Lower lobe of right lung (tissue), 2 donors: ENCODE measurements at places on chromosomes 6 and 20. TPM values are rescaled to one million over a fixed set of nuclear protein-coding genes. Genes with fewer than 3 reads are reported as not detected.

- H3K4me1 ChIP-seq, result peaks cover 23% of the 10 kb centered on the region
- no peak for DNase-seq
- no peaks in the 10 kb centered on the region for H3K27me3 ChIP-seq
- H3K4me3 ChIP-seq, result no peak overlapping the region
- H3K36me3 ChIP-seq, result no peaks in the 10 kb centered on the region
Measured at GRCh38 chr6:104601131-104601651, 258.5 kb downstream of the HACE1 start.

The MAFB gene
- 63.3 TPM for total RNA-seq

The CUL9 gene
- 41.8 TPM for total RNA-seq

The KHDC1L gene
- total RNA-seq, result not detected

DNA sequence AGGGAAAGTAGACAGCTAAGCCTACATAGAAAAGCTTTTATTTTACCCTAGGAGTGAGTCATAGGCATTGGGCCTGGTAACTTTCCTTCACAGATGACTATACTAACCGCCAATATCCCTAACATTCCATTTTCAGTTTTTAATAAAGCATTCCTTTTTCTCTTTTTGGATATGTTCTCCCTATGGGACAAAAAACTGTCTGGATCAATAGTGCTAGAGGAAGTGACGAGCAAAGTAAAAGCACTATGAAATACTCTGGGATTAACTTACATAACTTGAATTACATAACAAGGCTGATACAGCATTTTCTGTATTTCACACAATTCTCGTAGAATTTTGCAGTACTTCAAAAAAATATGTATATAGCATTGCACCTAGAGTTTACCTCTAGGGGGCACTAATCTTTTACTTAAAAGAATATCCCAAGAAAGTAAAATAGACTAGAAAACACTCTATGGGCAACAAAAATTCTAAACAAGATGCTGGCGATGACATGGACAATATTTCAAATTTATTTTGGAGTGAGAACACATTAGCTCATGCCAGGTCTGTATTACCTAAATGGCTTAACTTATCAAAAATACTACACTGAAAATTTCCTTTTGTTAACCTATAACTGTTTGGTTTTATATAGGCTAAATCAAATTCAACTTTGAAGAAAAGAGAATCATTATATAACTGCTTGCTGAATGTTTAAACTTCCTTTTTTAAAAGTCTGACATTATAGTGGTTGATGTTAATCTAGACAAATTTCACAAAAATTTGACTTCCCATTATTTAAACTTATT, 66.3 kb upstream of the DST start:
- H3K36me3 ChIP-seq, result no peaks in the 10 kb centered on the region
- no peaks in the 10 kb centered on the region for H3K4me1 ChIP-seq
- no peaks in the 10 kb centered on the region for H3K27me3 ChIP-seq

The SPATS1 gene
- total RNA-seq, result 1.8 TPM

GRCh38 chr6:2109796-2110195, 135.6 kb downstream of the GMDS start:
- no peak overlapping the region for H3K4me3 ChIP-seq
- no peaks in the 10 kb centered on the region for H3K27me3 ChIP-seq
- peaks cover 12% of the 10 kb centered on the region for H3K4me1 ChIP-seq
- H3K27ac ChIP-seq, result no peak overlapping the region
- no peaks in the 10 kb centered on the region for H3K36me3 ChIP-seq

The TMC2 gene
- 0.92 TPM for total RNA-seq

The KIF25 gene
- 0.56 TPM for total RNA-seq

The HLA-DMB gene
- 208 TPM for total RNA-seq

DNA sequence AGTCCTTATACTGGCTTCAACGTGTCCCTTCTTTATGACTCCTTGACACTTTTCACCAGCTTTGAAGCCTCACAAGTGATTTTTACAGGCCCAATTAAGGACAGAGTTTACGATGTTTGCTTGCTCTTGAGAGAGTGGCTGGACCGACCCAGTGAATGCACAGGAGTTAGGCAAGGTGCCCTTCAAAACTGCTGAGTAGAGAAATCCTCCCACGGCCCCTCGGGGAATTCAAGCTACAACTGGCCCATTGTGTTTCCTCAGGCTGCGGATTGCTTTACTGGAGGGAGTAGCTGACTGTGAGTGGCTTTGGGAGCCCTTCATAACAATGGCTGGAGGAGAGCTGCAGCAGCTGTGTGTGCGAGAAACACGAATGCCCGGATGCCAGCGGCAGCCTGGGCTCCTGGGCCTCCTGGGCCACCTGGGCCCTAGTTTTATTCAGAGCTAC, 50.0 kb downstream of the SGK1 start:
- H3K27me3 ChIP-seq, result no peaks in the 10 kb centered on the region
- H3K36me3 ChIP-seq, result no peaks in the 10 kb centered on the region
- no peak overlapping the region for H3K4me3 ChIP-seq
- DNase-seq, result no peak

- H3K27ac ChIP-seq, result no peak overlapping the region
- no peaks in the 10 kb centered on the region for H3K4me1 ChIP-seq
- peaks cover 29% of the 10 kb centered on the region for H3K36me3 ChIP-seq
- H3K4me3 ChIP-seq, result no peak overlapping the region
- H3K27me3 ChIP-seq, result no peaks in the 10 kb centered on the region
- no peak for DNase-seq
Measured at GRCh38 chr20:37876863-37877262, 26.1 kb upstream of the VSTM2L start.

The LY6G5C gene
- 2.9 TPM for total RNA-seq

The OTOR gene
- not detected for total RNA-seq

GRCh38 chr20:21265261-21266190, 37.6 kb upstream of the XRN2 start:
- H3K36me3 ChIP-seq, result no peaks in the 10 kb centered on the region
- H3K27ac ChIP-seq, result no peak overlapping the region
- DNase-seq, result no peak

- no peak overlapping the region for H3K27ac ChIP-seq
- DNase-seq, result peak; percentile 51
- peaks cover 9% of the 10 kb centered on the region for H3K27me3 ChIP-seq
Measured at GRCh38 chr6:40308533-40309306, 278.4 kb downstream of the LRFN2 start.

The LRFN2 gene
- total RNA-seq, result not detected

The CARMIL1 gene
- total RNA-seq, result 30.4 TPM

The CAP2 gene
- total RNA-seq, result 4.7 TPM

- H3K4me1 ChIP-seq, result peaks cover 26% of the 10 kb centered on the region
- peaks cover 46% of the 10 kb centered on the region for H3K36me3 ChIP-seq
- no peaks in the 10 kb centered on the region for H3K27me3 ChIP-seq
- DNase-seq, result no peak
Measured at GRCh38 chr6:43058531-43058930, 703 bp downstream of the MRPL2 start.

- H3K4me1 ChIP-seq, result peaks cover 40% of the 10 kb centered on the region
- H3K27ac ChIP-seq, result peak overlapping the region; percentile 19
- peak overlapping the region; percentile 81 for H3K4me3 ChIP-seq
- peaks cover 51% of the 10 kb centered on the region for H3K36me3 ChIP-seq
- DNase-seq, result peak; percentile 91
- no peaks in the 10 kb centered on the region for H3K27me3 ChIP-seq
Measured at GRCh38 chr6:30678964-30679726, 6.3 kb upstream of the DHX16 start.

The TFAP2B gene
- not detected for total RNA-seq

DNA sequence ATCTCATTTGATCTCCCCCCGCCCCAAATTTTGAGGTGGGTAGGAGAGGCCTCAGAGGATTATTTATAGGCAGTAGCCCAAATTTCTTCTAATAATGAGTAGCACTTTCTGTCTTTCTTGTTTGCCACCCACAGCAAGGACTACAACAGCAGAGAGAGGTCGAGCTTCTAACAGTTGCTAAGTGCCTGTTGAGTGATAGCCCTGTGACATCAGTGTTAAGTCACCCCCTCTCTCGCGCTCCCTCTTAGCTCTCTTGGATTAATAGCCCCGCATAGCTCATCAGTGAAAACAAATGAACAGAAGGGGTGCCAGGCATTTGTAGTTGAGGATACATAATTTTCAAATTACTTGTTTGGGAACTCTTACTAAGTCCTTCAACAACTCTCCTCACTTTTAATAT, 3.5 kb downstream of the ANKRD60 start:
- peaks cover 59% of the 10 kb centered on the region for H3K27me3 ChIP-seq
- peaks cover 4% of the 10 kb centered on the region for H3K4me1 ChIP-seq
- H3K27ac ChIP-seq, result no peak overlapping the region
- no peaks in the 10 kb centered on the region for H3K36me3 ChIP-seq

- no peaks in the 10 kb centered on the region for H3K36me3 ChIP-seq
- H3K4me1 ChIP-seq, result no peaks in the 10 kb centered on the region
- H3K27me3 ChIP-seq, result peaks cover 9% of the 10 kb centered on the region
- no peak for DNase-seq
Measured at GRCh38 chr20:60266177-60266823, 308.1 kb downstream of the CDH26 start.
